Endothelial cell of umbilical vein (primary cell): ENCODE measurements at places on chromosomes 7 and 10.
A peak's percentile ranks its signal among the peaks of the same experiment; 100 is the strongest.

DNA sequence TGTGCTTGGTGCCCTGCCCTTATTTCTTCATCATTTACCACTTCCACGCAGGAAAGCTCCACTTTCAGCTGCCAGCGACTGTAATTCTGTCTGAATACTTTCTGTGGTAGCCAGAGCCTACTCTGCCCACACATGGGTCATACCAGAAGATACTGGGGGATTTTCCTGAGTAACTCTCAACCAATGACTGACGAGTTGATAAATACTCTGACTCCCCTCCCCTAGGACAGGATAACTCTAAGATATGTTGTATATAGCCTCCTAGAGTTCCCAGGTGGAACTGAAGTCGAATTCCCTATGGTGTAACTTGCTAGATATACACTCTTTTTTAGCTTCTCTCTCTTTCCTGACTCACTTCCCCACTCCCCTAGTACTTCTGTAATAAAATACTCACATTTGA is 29.8 kb downstream of the SEM1 start:
- H3K36me3 ChIP-seq, result no peaks in the 10 kb centered on the region
- no peak for DNase-seq
- H3K27ac ChIP-seq, result no peak overlapping the region
- no peaks in the 10 kb centered on the region for H3K27me3 ChIP-seq
- no peak overlapping the region for H3K4me3 ChIP-seq

DNA sequence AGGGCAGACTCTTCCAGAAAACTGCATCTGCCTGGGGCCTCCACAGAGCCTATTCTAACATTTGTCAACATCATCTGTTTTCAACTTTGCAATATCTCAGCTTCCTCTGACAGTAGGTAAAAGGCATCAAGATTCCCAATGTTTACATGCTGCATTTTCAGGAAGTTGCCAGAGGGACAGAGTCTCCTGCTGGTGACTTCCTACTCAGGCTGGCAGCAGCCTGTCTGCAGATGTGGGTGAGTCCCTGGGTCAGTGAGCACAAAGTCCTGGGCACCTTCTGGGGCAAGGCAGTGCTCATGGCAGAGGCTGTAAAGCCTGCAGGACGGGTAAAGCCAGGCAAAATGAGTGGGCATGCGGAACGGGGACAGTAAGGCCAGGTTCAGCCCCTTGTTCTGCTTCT is 69.4 kb downstream of the EBF3 start:
- no peak for DNase-seq
- no peaks in the 10 kb centered on the region for H3K36me3 ChIP-seq
- no peak overlapping the region for H3K27ac ChIP-seq

DNA sequence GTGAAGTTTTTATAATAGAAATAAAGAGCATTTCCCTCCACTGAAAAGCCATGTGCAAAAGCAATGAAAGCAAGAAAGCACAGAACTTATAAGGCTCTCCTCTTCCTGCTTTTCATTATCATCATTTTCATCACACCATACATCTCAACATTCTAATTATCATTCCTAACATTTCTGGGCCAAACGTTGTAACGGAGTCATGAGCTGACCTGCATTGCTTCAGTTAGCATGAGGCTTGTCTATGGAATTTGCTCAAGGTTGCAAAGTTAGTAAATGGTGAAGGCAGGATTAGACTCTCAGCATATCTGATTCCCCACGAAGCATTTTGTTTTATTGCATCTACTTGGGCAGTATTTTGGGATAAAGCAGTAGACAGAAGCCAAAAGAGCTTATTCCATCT is 11.4 kb downstream of the SCIN start:
- no peaks in the 10 kb centered on the region for H3K27me3 ChIP-seq
- no peak for DNase-seq
- H3K27ac ChIP-seq, result no peak overlapping the region

- no peaks in the 10 kb centered on the region for H3K36me3 ChIP-seq
- no peak for DNase-seq
- H3K27ac ChIP-seq, result peak overlapping the region; percentile 24
- peak overlapping the region; percentile 51 for H3K4me3 ChIP-seq
- H3K27me3 ChIP-seq, result no peaks in the 10 kb centered on the region
Measured at GRCh38 chr10:37856881-37857286, 526 bp downstream of the ZNF248 start.

- no peak within 1 kb of the TSS for H3K4me3 ChIP-seq
- H3K27me3 ChIP-seq, result peaks cover 36% of the 10 kb centered on the region
- H3K27ac ChIP-seq, result no peak within 1 kb of the TSS
- no peak for DNase-seq
Measured at GRCh38 chr7:1669954-1670893, at the start of gene ELFN1. Gene ELFN1 (plus strand): TSS chr7:1670277. CDS start chr7:1744597, 74,320 bp downstream.

- peaks cover 19% of the 10 kb centered on the region for H3K27me3 ChIP-seq
- H3K4me3 ChIP-seq, result no peak overlapping the region
- no peaks in the 10 kb centered on the region for H3K36me3 ChIP-seq
- DNase-seq, result no peak
Measured at GRCh38 chr7:69603351-69603750, 5.1 kb downstream of the AUTS2 start.

GRCh38 chr10:133050371-133050770 is 37.4 kb upstream of the ADGRA1 start:
- no peaks in the 10 kb centered on the region for H3K4me1 ChIP-seq
- H3K27me3 ChIP-seq, result no peaks in the 10 kb centered on the region
- no peak for DNase-seq

- no peaks in the 10 kb centered on the region for H3K27me3 ChIP-seq
- no peaks in the 10 kb centered on the region for H3K4me1 ChIP-seq
- DNase-seq, result no peak
Measured at GRCh38 chr7:24442170-24442777, 131.0 kb upstream of the PALS2 start.

DNA sequence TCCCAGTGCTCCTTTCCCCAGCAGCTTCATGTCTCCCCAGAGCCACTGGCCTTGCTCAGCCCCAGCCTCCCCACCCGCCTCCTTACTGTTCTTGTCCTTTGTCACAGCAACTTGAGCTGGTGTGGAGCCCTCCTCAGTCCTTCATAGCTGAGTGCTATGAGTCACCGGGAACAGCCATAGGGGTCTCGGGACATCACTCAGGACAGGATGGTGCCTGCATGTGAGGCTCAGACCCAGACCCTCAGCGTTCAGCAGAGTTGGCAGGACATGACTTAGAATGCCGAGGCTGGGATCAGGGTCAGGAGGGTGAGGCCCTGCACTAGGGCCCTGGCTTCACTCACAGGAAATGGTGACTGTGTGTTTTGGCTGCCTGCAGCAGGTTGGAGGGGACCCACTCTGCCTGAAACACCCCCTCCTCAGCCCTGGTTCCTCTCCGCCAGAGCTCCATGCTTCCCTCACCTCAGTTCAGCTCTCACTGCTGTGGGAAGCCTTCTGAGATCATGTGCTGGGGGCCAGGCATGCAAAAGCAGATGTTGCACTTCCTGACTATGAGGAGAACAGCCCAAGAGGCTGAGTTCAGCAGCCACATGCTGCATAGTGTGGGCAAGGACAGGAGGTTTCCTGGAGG is 40.7 kb upstream of the GJD4 start:
- H3K4me1 ChIP-seq, result peaks cover 12% of the 10 kb centered on the region
- peaks cover 31% of the 10 kb centered on the region for H3K36me3 ChIP-seq
- H3K27ac ChIP-seq, result no peak overlapping the region
- no peak overlapping the region for H3K4me3 ChIP-seq
- DNase-seq, result peak; percentile 62
